ENCODE measurements at places on chromosomes 12 and 14. TPM values are rescaled to one million over a fixed set of nuclear protein-coding genes. Genes with fewer than 3 reads are reported as not detected.

RAB3IP gene
- total RNA-seq, result 33.4 TPM

DNA sequence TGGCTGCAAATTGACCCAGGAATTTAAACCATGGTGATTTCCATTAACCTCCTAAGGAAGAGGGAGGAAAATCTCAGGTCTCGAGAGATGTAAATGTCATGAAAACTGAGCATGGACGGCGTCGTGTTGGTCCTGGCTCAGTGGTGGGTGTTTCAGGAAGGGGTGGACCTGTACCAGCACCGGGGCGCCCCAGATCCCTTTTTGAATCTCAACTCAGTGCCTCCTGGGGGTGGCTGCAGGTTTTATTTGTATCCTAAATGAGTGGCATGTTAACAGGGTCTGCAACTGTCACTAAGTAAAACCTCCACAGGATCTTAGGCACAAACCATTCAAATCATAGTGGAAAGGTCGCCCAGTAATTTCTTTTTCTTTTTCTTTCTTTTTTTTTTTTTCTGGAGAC is 101.3 kb downstream of the ASCL4 start:
- no peak for DNase-seq

DNA sequence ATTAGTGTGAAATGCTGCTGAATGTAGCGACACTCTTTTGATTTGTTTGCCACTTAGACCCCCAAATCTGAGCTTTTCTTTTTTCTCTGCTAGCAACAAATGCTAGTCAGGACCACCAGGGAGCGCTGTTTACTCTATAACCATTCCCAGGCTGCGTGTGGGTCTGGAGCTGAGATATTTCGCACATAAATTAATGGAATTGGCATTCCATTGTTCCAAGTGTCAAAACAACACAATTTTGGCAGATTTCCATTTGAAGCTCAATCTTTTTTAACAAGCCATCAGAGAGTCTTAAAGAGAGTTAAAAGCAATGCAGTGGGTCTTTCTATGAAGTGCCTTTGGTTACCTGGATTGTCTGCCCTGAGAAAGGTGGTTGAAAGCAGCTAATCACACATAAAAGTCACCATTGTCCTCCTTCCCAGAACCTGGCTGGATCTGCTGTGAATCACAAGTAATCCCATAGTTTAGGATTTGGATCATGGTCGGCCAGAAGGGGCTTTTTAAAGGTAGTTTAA is 7.4 kb upstream of the TMEM132C start:
- DNase-seq, result no peak

- no peak for DNase-seq
Measured at GRCh38 chr14:87797001-87797400, 196.0 kb downstream of the GALC start.

Data from activated naive CD8-positive, alpha-beta T cell treated with anti-CD3 and anti-CD28 coated beads for 36 hours (primary cell).